ENCODE measurements at places on chromosomes 2 and 18.
A peak's percentile ranks its signal among the peaks of the same experiment; 100 is the strongest.

DNA sequence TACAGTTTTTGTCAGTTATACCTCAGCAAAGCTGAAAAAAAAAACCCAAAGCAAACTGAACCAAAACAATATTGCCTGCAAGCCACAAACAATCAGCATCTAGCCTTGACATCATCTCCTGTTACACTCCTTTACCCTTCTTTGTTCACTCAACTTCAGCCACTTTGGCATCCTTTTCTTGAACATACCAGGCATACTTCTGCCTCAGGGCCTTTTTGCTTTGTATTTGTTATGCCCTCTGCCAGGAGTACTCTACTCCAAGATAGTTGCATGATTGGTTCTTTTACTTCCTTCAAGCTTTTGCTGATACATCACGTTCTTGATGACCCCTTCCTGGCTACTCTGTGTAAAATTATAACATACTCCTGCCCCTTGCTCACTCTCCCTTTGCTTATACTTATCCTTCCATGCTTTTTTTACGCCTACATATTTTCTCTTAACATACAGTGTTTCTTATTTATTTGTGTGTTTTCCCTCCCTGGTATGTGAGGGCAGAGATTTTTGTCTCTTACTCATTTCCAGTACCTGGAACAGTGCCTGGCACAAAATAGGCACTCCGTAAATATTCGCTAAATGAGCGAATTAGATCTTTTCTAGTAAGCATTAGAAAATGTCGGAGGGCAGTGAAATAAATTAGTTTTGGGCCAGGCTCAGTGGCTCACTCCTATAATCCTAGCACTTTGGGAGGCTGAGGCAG lies 12.7 kb downstream of the ABI2 start:
- no peak for DNase-seq

DNA sequence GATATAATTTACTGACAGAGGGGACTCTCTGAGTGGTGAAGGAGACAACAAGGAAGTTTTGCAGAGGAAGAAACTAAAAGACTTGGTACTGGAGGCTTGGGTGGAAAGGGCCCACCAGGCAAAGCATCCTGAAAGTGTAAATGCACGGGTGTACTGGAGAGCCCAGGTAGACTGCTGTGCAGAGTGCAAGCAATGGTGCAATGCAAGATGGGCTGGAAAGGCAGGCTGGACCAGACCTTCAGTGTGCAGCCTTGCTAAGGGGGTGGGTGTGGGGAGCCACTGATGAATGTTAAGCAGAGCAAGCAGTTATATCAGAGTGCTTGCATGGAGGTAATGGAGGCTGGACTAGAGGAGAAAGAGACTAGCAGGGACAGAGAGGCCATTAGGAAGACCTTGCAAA lies 10.7 kb downstream of the C2orf74 start:
- no peak for DNase-seq

DNA sequence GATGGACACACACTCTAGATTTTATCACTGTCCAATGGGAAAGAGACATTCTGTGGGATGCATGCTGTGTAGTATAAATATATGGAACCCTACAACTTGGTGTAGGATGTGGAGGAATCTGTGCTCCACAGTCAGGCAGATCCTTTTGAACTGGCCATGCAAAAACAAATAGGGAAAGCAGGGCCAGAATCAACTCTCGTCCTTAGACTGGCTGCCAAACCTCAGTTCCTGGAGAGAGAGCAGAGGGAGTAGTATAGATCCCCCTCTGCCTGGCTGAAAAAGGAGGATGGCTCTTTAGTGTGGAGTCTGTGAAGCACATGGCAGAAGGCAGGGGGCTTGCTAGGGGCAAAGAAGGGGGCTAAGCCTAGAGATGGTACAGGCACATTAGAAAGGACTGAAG lies 84.7 kb downstream of the LYPD6 start:
- no peak for DNase-seq

DNA sequence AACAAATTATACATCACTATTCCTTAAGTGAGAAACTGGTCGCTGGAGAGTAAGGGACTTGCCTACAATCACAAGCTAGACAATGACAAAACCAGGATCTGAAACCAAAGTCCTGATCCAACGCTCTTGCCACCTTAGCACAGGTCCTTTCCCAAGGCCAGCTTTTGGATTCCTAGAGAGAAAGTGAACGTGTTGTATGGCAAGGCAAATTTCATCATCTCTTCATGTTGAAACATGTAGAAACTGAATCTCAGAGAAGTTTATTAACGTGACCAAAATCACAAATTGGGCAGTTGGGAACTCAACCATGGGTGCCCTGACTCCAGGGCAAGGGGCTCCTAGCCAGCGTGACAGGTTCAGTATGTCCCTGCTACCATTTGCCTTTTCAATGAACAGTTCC lies 118.2 kb downstream of the VWC2L start:
- DNase-seq, result no peak

DNA sequence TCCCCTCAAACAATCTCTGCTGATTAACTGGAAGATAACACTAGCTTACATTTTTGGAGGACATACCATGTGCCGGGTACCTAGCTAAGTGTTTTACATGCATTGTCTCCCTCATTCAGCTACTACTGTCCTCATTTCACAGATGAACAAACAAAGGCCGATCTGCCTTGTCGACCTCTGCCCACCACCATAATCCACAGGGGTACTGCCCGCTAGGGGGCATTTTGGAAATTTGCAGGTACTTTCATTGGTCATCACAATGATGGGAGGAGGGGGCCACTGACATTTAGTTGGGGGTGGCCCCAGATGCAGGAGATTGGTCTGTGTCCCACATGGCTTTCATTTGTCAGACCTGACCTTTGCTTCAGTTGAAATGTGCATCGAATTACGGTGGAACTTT lies 3.9 kb upstream of the TMEM163 start:
- DNase-seq, result no peak

DNA sequence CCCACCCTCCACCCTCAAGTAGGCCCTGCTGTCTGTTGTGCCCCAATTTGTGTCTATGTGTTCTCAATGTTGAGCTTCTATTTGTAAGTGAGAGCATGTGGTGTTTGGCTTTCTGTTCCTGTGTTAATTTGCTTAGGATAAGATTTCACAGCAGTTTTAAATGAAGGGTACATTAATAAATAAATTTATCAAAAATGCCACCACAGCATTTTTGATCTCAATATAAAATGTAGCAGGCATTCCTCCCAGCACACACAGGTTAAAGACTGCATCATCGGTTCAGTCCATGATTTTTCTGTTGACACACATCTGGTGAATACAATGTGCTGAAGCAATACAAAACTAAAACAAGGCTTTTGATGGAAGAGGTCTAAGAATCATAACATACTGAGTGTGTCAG lies 412.0 kb upstream of the LYPD1 start:
- no peak for DNase-seq

DNA sequence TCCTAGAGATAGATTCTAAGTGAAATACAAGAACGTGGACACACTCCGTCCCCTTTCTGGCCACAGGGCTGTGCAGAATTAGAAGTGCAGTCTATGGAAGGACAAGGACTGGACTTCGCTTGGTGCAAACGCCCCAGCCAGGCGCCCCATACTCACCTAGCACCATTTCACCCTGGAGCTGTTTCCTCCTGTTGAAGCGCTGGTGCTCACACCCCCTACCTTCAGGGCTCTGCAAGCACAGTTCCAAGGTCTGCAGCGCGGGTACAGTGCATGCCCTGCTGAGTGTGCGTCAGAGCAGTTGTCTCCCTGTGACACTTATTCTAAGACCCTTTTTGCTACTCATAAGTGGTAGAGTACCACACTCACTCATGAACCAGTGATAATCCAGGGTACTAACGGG lies 3.0 kb downstream of the HPCAL1 start:
- no peak for DNase-seq

DNA sequence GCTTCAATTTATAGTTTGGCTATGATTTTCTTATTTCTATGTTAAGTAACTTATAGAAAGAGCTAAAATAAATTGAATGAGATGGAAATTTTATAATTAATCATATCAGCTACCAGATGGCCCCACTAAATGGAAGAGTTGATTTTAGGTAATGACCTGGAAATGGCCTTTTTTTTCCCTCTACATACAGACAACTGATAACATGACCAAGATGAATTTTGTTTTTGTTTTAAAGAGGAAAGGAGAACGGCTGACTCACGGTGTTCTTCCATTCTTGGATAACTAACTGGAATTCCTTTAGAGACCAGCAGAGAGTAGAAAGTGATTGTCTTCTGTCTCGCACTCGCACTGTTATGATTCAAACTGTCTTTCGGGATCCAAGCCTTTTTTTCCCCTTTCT lies 91.0 kb downstream of the TMEM185B start:
- no peak for DNase-seq

DNA sequence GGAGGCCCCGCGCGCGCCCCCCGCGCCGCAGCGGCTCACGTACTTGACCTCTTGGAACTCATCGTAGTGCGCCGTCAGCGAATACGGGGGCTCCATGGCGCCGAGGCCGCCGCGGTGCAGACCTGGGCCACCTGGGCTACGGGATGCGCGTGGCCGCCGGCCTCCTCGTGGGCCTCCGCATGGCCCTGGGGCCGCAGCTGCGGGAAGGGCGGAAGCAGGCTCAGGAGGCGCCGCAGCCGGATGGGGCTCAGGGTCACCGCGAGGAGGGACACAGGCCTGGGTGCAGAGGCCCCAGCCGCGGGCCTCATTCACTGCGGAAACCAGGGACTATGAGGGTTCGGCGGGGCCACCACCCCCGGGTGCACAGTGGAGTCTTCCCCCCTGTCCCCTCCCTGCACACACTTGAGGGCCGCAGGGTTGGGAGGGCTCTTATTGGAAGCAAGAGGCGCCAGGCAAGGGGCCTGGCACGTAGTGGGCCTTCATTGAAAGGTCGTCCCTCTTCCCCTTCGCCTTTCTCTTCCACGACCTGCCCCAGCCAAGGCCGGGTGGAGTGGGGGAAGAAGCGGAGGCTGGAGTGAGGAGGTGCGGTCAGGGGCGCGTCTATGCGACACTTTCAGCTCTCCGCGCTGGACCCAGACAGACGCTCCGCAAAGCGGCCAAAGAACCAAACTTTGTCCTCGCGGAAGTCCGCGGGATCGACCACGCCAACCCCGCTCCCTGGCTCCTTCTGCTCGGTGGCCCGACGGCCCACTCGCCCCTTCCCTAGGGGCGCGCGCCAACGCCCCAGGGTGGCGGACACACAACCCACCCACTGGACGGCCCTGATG lies 863 bp downstream of the ECEL1 start:
- no peak for DNase-seq

DNA sequence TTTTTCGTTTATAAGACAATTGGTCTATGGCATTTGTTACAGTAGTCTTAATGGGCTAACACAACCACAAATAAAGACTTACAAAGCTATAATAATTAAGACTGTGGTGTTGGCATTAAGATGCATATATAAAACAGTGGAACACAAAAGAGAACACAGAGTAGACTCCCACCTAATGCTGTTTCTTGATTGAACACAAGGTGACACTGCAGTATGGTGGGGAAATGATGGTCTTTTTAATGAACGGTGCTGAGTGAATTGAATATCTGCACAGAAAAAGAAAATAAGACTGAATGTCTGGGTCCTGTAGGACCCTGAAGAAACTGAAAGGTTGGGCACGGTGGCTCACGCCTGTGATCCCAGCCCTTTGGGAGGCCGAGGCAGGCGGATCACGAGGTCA lies 1136.6 kb upstream of the NXPH2 start:
- DNase-seq, result peak; percentile 46

GRCh38 chr2:196274387-196274809 lies 103.0 kb upstream of the STK17B start:
- DNase-seq, result peak; percentile 94

GRCh38 chr18:35803551-35803950 lies 168.9 kb upstream of the RMP24 start:
- no peak for DNase-seq

- no peak for DNase-seq
These were observed 35.9 kb upstream of the CTIF start for GRCh38 chr18:48502906-48503305.

DNA sequence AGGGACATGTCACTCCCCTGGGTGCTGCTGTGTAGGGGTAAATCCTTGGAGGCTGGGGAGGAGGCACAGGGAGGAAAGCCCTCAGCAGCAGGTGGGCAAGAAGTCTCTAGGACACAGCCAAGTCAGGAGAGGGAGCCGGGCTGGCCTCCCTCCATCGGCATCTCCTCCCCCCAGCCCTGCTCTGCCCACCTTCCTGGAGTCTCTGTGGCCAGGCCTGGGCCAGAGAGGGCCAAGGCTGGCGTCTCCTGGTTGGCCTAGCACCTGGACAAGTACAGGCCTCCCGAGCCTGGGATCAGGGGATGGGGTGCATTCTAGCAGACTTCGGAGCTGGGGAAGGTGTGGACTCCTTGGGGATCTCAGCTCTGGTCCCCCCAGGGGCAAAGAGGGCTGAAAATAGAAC lies 1.8 kb downstream of the SPEG start:
- DNase-seq, result no peak

DNA sequence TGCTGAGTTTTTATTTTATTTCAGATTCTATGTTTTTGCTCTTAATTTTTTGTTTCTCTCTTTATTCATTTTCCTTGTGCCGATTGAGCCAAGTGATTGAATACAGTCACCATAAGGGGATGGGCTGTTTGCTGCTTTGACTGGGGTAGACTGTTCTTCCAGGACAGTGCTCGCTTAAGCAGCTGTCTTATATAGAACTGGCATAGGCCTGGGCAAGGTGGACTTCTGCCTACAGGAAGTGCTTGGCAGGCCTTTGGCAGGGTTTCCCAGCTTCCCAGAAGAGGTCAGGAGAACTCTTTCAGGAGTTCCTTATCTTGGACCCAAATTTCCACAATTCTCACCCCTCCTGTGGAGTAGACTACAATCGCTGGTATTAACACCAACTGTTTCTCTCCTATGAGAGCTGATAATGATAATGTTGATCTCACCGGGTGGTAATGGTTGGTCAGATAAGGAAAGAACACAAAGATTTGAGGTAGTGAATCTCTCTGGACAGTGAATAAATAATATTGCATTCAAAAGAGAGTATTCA lies 207.5 kb upstream of the ST6GAL2 start:
- DNase-seq, result no peak

DNA sequence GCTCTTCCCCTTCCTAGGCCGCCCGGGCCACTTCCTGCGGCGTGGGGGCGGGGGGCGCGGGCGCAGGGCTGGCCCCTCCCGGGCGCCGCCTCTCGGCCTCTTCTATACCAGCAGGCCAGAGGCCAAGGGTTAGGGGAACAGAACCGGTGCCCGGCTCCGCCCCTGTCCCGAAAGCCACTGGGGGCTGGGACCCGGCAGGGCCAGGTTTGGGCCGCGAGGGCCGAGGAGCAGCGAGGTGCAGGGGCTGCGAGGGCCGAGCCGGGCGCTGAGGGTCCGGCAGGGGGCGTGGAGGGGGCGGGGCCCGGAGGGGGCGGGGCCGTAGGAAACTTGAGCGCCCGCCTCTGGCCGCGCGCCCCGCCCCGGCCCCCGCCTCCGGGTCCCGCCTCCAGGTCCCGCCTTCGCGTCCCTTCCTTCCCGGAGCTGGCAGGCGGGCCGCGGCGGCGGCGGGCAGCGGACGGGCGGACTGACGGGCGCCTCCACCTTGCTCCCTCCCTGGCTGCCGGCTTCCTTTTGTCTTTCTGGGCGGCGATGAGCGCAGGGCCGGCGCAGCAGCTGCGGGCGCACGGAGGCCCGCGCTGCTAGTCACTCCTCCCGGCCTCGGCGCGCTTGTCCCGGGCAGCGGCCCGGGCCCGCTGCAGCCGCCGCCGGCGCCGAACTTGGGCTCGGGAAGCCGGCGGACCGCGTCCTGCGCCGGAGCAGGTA lies at the start of gene HPCAL1:
Gene HPCAL1 (plus strand): TSS at position 426 of the 702 bp plus-strand sequence. CDS start 116,854 bp downstream, outside the sequence.
- DNase-seq, result peak; percentile 92

GRCh38 chr18:79933765-79934164 lies 17.7 kb downstream of the SLC66A2 start:
- no peak for DNase-seq

- peak; percentile 51 for DNase-seq
These were observed 10.2 kb upstream of the MMADHC start for GRCh38 chr2:149597668-149598326.

Data from SJCRH30 (cell line).